ENCODE measurements at places on chromosomes 1 and 21. TPM values are rescaled to one million over a fixed set of nuclear protein-coding genes. Genes with fewer than 3 reads are reported as not detected.
A peak's percentile ranks its signal among the peaks of the same experiment; 100 is the strongest.

- DNase-seq: no peak
Observed at GRCh38 chr1:26160527-26161414, 1.9 kb downstream of the FAM110D start.

- DNase-seq: peak; percentile 69
Observed at GRCh38 chr21:45164838-45165237, 90.5 kb downstream of the ADARB1 start.

DNA sequence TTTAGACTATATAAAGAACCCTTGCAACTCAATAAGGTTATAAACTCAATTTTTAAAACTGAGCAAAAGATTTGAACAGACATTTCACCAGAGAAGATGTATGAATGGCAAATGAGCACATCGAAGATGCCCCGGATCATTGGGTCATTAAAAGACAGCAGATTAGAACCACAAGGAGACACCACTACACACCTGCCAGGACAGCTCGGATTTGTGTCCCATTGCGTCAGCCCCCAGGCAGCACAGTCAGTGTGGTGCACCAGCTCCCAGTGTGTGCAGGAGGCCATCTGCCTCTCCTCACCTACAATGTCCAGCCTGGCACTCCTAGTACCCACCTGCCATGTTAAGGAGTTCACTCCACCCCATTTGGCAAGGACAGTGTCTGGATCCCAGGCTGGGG, 61.1 kb upstream of the LRP8 start:
- DNase-seq: no peak

DNA sequence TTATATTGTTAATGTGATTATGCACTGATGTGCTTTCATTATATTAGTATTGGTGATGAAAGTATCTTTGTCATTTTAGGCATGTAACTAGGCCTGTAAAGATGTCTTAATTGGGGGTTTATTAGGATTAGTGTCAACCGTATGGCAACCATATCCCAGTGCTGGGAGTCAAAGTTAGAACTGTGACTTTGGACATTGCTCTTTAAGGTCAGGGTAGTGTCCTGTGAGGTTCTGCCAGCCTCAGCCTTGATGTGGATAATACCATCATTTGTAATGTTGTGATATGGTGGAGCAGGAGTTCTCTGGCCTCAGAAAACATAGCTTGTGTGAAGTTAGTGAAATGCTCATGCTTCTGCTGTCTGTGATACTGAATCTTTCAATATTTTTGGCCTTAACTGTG, 59.4 kb downstream of the LAMC1 start:
- no peak for DNase-seq

DNA sequence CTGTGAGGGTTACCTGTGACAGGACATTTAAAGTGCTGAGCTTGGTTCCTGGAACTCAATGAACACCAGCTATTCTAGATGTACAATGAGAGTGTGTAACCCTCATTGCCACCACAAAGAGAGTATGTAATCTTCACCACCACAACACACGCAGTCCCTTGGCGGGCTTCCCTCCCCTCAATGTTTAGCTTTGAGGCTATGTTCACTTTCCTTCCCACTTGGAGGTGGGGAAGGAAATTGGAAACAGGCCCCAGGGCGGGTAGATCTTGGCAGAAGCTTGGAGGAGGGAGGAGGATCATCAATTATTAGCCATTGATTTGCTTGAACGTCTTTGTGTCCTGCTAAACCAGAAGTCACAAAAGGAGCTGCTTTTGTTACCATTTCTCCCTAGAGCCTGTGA, 8.3 kb upstream of the COL16A1 start:
- no peak for DNase-seq

DNA sequence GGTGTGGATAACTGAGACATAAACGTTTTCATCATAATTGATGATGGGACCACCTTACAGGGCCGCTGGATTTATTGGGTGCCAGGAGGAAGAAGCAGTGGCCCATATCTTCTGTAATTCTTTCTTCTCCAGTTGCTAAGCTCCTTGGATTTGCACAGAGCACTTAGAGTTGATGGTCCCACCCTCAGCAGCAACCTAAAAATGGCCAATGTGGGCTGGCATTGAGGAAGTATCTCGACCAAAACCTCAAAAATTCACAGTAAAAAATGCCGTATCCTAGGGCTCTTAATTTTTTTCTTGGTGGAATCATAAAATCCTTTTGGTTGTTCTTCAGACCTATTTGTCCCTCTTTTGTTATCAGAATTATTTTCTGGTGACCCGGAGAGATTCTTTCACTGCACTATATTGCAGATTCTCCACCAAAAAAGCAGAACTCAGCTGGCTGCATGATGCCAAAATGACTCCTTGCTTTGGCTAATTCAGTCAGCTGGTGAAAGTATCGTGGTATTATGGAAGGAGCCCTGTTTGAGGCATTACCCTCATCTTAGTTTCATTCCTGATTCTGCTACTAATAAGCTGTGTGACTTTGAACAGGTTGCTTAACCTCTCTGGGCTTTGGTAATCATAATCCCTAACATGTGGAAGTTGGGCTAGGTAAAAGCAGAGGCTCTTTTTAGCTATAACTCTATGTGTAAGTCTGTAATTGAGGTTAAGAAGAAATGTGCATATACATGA, 27.6 kb downstream of the KIRREL1 start:
- DNase-seq: no peak

DNA sequence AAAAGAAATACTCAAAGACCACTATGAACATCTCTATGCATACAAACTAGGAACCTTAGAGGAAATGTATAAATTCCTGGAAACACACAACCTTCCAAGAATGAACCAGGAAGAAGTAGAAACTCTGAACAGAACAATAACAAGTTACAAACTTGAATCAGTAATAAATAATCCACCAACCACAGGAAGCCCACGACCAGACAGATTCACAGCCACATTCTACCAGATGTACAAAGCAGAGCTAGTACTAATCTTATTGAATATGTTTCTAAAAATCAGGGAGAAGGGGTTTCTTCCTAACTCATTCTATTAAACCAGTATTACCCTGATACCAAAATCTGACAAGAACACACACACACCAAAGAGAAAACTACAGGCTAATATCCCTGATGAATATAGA, 263.8 kb downstream of the NCAM2 start:
- DNase-seq: no peak

- no peak for DNase-seq
Observed at GRCh38 chr1:22892789-22893188, 79.9 kb downstream of the LACTBL1 start.

DNA sequence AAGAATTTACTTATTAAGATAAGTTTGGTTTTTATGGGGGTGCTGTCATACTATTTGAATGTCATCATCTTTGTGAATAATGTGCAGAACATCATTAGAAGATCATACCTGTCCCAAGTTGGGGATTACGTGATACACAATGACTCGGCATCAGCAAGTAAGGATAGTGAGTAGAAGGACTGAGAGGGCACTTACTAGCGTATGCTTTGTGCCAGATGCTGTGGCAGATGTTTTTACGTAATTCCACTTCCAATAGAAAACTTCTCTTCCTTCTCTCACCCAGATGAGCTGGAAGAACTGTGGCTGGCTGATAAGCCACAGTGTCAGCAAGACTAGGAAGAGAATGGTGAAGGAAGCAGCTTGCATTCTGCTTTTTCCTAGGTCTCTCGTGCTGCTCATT, 28.1 kb upstream of the TGFB2 start:
- no peak for DNase-seq

GRCh38 chr1:92031281-92032110, 1.7 kb downstream of the EPHX4 start:
- no peak for DNase-seq

DNA sequence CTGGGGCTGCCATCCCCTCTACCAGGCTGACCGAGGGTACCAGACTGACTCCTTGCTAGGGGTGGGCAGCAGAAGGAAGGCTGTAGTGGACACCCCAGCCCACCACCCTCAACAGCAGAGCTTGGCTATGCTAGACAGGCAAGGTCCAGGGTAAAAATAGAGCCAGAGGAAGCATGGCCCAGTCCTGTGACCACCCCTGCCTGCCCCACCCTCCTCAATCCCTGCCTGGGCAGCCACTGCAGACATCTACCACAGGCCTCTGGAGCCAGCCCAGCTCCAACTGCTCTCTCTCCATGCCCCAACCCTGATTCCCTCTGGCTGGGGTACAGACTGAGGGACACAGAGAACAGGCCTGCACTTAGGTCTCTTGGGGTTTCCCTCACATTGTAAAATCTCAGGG, 1.7 kb downstream of the S100A1 start:
- peak; percentile 90 for DNase-seq

GRCh38 chr1:116940814-116941599, 31.3 kb downstream of the PTGFRN start:
- no peak for DNase-seq

DNA sequence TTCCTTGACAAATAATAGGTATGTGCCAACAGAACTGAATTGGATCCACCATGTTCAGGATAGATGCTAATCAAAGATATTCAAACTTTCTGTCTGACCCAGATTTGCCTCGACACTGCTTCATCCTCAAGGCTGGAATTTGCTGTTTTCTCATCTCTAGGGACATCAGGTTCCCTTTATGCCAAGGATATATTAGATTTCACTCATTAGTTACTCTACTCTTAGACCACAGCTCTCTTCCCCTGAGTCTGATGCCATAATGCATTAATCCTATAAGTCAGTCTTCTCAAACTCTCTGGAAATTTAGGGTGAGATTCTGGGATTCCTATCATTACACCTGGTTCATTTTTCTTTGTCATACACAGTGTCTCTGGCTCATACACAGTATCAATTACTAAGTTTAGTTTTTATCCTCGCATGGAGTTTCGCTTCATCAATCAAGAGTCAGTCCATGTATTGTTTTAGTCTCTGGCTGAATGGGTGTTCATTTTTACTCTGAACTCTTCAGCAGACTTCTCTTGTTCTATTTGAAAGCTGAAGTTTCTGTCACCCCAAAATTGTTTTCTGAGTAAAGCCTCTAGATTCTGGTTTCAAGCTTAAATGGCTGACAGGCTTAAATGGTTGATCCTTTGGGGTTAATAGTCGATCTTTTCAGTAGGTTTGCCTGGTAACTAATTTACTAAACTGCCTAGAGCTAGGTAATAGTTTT, 9.3 kb upstream of the DCAF6 start:
- no peak for DNase-seq

GRCh38 chr1:77378723-77379535, 97.1 kb downstream of the AK5 start:
- no peak for DNase-seq

DNA sequence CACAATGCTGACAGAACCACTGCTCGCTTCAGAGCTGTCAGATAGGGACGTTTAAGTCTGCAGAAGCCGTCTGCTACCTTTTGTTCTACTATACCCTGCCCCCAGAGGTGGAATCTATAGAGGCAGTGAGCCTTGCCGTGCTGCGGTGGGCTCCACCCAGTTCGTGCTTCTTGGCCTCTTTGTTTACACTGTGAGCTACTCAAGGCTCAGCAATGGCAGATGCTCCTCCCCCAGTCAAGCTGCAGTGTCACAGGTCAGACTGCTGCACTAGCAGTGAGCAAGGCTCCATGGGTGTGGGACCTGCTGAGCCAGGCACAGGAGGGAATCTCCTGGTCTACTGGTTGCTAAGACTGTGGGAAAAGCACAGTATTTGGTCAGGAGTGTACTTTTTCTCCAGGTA, 47.1 kb downstream of the LEPR start:
- DNase-seq: no peak

- DNase-seq: no peak
Observed at GRCh38 chr1:171256940-171257606, 8.8 kb downstream of the FMO1 start.

GRCh38 chr21:36890086-36890485, 76.4 kb downstream of the HLCS start:
- no peak for DNase-seq

DNA sequence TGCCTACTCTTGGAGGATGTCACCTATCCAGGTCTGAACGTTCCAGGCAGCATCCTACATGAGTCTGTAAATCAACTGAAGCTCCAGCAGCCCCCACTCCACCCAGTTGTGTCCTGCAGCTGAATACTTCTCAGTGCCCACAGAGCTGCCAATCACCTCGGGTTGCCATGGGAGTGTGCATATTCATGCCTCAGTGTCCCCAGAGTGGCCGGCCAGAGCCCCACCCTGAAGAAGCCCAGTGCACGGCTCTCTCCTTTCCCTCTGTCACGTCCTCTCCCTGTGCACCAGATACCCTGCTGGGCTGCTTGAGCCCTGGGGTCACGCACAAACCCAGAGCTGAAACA, 16.1 kb upstream of the GSTM4 start:
- DNase-seq: no peak

DNA sequence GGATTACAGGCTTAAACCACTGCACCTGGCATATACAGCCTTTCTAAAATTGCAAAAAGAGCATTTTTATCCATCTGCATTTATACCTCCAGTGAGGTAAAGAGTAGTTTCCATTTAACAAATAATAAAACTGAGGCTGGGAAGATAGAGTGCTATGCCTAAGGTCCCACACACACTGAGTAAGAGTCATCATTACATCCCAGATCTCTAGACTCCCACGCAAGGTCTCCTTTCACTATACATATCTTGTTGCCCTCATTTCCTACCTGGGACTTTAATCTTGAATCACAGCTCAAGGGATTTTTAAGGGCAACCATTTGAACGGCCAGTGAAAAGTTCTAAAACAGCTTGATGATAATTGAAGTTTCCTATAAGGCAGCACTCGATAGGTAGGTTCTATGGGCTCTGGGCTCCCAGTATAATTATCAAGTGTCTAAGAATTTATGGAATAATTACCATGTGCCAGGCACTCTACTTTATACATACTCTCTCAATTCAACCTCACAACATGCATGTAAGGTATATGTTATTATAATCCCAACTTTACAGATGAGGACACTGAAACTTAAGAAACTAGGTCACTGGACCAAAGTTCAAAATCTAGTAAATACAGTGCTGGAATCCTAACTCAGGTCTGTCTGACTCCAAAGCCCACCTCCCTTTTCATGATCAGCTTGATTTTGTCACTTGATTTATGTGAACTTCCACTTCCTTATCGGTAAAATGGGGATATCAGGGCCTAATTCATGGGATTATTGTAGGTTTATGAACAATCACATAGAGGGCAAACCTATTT, 23.3 kb upstream of the EPS15 start:
- no peak for DNase-seq

GRCh38 chr1:155077346-155077745, 1.3 kb upstream of the EFNA3 start:
- no peak for DNase-seq

- DNase-seq: no peak
Observed at GRCh38 chr1:54300401-54300800, 100.4 kb downstream of the MRPL37 start.

DNA sequence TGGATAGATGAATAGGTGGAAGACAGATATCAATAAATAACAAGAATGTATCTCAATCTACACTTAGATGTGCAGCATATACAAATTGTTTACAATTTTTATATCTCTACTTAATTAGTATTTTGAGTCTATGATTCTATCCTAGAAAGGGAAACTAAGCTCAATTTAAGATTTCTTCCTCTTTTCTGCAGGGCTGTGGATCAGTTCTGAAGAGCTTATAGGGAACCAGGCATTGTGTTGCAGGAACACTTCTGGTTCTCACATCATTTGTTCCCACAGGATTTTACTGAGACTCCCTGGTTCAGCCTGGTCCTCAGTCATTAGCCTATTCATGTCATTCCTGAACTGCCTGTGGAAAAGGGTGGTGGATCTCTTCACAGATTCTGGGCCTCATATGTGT, 105.8 kb downstream of the TNFSF18 start:
- DNase-seq: no peak

- DNase-seq: no peak
Observed at GRCh38 chr1:2799811-2800663, 1.5 kb downstream of the TTC34 start.

CELA2A gene
- total RNA-seq: not detected

PTPRC gene
- 11.4 TPM for total RNA-seq

C8A gene
- total RNA-seq: not detected

SYF2 gene
- total RNA-seq: 35.4 TPM

LCE3C gene
- not detected for total RNA-seq

ELOA gene
- 28.8 TPM for total RNA-seq

TTLL10 gene
- 0.22 TPM for total RNA-seq
